ENCODE measurements at places on chromosomes 3 and 15.

DNA sequence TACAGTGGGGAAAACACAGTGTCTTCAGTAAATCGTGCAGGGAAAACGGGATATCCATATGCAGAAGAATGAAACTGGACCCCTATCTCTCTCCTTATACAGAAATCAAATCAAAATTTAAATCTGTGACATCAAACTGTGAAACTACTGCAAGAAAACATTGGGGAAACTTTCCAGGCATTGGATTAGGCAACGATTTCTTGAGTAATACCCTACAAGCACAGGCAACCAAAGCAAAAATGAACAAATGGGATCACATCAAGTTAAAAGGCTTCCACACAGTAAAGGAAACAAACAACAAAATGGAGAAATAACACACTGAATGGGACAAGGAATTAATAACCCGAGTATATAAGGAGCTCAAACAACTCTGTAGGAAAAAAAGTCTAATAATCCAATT is 165.3 kb downstream of the PLCL2 start:
- DNase-seq: no peak

GRCh38 chr3:177811835-177812234 is 614.6 kb upstream of the TBL1XR1 start:
- DNase-seq: no peak

- no peak for DNase-seq
Observed at GRCh38 chr15:38053205-38053604, 118.8 kb downstream of the TMCO5A start.

DNA sequence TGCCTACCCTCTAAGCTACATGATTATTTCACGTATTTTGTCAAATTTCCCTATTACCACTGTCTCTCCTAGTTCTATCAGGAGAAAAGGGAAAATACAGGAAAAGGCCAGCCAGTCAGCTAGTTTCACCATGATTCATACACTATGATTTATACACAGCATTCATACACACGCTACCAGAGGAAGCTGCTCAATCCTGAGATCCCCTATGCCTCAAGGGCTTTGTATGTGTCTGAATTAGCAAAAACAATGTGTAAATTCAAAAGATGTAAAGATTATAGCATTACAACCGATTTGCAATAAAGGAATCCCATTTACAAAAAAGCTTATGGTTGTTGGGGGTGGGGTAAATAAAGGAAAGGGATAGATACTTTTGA is 3.1 kb upstream of the ACKR4 start:
- DNase-seq: no peak

DNA sequence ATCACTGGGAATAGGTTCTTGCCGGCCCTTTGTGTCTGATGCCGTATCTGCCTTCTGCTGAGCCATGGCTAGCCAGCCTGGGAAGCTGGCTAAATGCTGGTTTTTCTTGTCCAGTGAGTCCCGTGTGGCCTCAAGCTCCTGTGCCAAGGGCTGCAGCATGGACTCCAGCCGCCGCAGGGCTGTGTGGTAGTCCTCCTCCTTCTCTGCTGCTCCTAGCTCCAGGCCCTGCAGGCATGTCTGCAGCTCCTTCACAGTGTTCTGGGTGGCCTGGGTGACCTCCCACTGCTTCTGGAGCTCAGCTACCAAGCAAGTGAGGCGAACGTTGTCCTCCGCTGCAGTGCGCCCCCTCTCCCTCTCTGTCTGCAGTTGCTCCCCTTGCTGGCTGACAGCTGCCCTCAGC is 24.9 kb downstream of the CXCR6 start:
- DNase-seq: no peak

DNA sequence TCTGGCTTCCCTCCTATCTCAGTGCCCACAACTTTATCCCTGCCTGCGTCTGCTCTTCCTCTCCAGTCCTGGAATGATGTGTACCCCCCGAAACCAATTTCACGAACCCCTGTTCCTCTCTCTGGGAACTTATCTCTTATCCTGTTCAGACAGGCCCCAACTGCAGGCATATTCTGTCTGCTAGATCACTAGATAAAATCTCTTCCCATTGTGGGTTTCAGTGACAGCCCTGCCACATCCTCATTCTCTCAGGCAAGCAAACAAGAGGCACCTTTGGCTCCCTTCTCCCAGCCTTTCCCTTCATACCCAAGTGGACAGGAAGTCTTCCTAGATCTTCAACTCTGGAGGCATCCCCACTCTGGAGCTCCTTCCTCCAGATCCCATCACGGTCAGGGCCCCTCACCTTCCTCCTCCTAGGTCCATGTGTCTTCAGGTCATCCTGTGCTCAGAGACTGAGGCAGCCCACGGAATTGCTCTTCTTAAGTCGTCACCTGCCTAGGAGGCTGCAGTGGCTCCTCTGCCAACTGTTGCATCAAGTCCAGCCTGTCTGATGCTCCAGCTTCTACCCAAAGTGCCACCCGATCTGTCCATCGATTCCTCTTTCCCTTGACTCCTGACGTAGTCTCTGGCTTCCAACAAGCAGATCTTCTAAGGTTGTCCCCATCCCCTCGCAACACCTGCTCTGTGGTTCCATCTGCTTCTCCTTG is 190.8 kb downstream of the SLCO3A1 start:
- DNase-seq: no peak

DNA sequence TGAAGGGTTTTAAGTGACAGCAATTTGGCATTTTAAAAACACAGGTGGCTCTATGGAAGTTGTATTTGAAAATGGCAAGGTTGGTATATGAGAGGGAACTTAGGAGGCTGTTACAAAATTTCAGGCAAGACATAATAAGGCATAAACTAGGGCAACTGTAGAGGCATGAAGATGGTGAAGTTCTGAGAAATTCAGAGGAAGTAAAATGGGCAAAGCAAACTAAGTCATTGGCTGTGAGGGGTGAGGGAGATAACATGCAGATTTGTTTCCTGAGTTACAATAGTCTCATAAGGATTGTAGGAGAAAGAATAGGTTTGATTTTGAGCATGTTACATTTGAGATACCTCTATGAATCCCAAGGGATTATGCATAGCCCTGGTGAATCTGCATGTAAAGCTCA is 302.9 kb upstream of the ARHGEF26 start:
- DNase-seq: no peak

- DNase-seq: peak; percentile 66
Observed at GRCh38 chr15:40906991-40907802, 12.9 kb downstream of the VPS18 start.

DNA sequence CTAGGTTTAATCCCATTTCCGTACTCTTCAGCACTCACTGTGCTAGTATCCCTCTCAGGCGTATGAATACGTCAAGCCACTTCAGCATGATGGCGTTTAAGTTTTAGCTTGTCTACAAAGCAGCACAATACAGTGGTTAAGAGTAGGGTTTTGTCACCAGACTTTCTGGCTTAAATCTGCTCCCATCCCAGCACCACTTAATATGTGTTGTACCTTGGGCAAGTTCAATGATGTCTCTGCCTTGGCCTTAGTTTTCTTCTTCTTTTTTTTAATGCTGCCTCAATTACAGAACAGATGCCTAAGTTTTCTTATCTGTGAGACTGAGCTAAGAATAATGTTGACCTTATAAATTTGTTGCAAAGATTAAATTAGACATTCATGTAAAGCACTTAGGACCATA is 152.9 kb upstream of the CTDSPL start:
- no peak for DNase-seq

GRCh38 chr15:29024662-29025061 is 138.9 kb downstream of the APBA2 start:
- no peak for DNase-seq

DNA sequence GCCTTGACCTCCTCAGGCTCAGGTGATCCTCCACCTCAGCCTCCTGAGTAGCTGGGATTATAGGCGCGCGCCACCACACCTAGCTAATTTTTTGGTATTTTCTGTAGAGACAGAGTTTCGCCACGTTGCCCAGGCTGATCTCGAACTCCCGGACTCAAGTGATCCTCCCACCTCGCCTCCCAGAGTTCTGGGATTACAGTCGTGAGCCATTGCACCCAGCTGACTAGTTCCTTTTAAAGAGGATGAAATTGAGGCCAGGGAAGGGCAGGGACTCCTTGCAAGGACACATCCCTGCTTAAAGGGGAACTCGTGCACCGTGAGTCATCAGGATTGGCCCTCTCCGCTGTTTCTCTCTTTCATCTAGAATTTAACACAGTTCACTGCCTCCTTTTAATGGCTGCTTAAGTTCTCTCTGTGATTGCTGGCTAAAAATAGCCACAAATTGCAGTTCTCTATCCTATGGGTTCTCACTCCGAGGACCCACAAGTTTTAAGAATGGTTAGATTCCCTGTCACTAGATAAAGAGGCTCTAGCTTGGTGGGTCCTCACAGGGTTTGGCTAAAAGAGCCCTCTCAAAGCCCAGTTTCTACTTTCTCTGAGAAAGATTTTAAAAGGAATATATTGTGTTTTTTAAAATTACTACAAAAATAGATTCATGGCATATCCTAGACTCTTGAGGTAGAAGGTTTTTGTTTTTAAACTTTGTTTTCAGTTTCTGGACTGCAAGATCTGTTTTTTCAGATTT is 1.4 kb downstream of the CRTAP start:
- peak; percentile 52 for DNase-seq

DNA sequence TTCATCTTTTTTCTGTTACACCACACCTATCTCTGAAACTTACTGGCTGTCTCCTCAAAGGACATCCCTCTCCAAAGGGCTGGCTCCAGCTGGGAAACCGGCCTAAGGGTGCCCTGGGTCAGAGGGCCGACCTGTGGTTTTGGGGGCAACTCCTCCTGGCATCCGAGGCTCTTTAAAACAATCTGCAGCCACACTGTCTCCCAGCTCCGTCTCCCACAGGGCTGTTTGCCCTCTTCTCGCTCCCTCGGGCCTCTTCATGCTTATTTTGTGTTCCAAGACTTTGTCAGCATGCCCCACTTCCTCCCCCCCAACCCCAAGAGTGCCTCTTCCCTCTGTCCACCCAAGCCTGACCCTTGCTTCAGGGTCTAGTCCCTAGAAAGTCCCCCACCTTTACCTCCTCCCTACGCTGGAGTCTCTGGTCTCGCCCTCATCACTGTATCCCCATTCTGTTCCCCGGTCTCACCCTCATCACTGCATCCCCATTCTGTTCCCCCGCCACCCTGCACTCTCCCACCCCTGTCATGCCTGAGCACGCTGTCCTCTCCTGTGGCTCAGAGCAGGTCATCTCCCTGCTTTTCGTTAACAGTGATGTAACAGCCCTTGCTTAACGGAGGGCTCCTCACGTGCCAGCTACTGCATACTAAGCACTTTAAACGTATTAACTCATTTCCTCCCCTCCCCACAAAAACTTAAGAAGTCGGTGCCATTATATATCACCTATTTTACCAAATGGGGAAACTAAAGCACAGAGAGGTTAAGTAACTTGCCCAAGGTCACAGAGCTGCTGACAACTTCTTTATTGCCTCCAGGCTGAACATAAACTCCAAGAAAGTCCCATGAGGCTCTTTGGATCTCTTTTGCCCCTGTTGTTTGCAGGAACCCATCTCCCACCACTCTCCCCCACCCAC is 1.1 kb upstream of the CSK start:
- DNase-seq: peak; percentile 60

DNA sequence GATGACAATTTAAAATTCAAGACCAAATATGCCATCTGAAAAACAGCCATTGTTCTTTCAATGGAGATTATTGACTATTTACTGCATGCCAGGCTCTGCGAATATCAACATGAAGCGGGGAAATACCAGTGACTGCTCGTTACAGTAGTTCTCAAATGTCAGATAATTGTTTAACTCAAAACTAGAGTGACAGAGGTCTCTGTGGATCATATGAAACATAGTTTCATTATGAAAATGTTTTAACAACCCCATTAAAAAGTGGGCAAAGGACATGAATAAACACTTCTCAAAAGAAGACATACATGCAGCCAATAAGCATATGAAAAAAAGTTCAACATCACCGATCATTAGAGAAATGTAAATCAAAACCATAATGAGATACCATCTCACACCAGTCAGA is 50.0 kb upstream of the GPR149 start:
- no peak for DNase-seq

DNA sequence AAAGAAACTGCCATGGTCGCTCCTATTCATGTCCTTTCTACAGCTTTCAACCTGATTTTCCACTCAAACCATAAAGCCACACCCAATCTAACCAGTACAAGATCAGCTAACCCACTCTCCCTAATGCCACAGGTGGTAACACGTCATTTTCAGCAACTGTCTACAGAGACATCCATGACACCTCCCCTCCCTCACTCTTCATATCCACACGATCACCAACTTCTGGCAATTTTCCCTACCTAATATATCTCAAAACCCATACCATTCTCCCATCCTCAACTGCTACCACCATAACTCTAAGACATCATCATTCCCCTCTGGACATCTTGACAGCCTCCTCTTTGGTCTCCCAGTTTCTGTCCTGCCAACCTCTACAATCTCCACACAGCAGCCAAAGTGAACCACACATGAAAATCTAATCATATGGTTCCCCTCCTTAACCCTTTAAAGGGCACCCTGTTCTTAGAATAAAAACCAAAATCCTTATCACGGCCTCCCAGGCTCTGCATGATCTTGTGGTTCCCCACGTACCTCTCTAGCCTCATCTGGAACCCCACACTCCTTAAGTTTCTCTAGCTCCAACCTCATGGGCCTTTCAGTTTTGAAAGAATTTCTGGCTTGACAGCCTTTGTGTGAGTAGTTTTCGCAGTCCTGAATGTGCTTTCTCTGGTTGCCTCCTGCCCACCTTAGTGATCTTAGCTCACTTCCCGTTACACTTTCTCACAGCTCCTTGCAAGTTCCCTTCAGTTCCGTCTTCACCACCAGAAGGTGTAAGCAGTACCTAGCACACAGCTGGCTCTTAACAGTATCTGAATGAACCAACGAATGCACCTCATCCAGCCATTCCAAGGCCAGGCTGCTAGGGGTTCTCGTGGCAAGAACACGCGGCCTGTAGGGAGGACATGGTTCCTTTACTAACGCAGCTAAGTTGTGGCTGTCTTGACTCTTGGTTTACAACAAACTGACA is 33.4 kb downstream of the SPINK8 start:
- DNase-seq: peak; percentile 84

- peak; percentile 53 for DNase-seq
Observed at GRCh38 chr3:38479431-38480092, 16.6 kb upstream of the EXOG start.

- no peak for DNase-seq
Observed at GRCh38 chr3:71784914-71785531, at the start of gene PROK2. PROK2 (minus strand) TSS chr3:71785148; CDS start chr3:71785052, 96 bp downstream.

- DNase-seq: no peak
Observed at GRCh38 chr3:149016669-149017541, 25.6 kb downstream of the GYG1 start.

- peak; percentile 85 for DNase-seq
Observed at GRCh38 chr3:56801662-56802377, at the start of gene ARHGEF3. ARHGEF3 (minus strand) TSS chr3:56801949; CDS start chr3:56801798, 151 bp downstream.

DNA sequence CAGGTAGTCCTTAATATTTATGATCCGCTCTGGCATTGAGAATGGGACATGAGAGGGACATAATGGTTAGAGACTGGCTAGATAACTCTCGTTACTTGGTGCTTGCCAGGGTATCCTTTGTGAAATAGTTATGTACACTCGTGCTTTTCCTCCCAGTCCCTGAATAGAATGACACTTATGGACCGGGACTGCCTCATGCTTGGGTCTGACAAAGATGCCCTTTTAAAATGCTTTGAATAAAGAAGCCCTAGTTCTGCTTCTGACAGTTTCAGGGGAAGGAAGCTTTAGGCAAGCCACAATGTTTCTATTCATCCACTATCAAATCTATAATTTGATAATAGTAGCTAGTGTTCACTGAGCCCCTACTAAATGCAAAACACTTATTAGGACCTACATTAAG is 29.4 kb downstream of the POLR2M start:
- no peak for DNase-seq

All from OCI-LY7 (cell line).